ENCODE measurements at places on chromosomes 2 and 18.

DNA sequence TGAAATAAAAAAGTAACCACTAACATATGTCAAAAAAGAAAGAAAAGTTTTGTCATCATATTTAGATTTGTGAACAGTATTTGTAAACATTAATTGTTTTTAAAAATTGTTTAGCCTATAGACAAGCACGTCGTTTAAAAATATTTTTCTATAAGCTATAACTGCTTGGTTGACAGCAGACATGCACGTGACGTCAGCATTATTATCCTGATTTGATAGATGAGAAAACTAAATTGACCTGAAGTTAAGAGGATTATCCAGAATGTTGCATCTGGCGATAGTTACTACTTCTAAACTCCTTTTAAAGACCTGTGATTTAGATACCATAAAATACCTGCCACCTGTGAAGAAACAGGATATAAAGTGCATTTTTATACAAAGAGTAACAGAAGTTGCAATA is 156.9 kb upstream of the BARD1 start:
- no peak for DNase-seq

- no peak for DNase-seq
Observed at GRCh38 chr2:218755567-218756404, 26.2 kb upstream of the CYP27A1 start.

- no peak for DNase-seq
Observed at GRCh38 chr2:168772704-168773103, 29.7 kb upstream of the NOSTRIN start.

GRCh38 chr2:23760736-23761135 is 166.2 kb downstream of the ATAD2B start:
- DNase-seq = no peak

DNA sequence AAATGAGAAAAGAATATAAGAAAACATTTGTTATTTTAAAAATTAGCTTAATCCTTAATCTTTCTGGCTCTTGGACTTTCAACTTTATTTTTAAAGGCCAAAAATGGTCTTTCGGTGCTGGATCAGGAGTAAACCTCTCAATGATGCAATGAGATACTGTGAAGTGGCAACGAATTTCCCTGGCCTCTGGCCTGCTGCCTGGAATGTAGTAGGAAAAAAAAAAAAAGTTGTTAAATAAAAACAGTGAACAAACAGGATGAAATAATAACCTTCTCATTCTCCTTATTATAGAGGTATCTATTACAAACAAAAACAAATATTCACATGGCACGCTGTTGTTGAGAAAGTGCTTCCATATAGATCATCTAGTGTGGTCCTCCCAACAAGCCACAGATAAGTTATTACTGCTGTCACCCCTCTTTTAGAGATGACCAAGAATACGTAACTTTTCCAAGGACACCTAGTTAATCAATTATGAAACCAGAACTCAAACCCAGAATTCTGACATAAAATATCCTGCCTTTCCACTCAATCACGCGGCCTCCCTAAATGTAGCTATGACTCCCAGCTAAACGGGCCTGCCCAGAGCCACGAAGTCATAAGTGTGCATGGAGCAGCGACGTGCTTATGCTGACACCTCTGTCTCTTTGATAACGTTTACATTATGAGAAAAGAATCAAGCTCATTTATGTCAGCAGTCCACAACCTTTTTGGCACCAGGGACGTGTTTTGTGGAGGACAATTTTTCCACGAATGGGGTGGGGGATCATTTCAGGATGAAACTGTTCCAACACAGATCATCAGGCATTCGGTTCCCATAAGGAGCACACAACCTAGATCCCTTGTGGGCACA is 170.9 kb downstream of the BCL2 start:
- no peak for DNase-seq

DNA sequence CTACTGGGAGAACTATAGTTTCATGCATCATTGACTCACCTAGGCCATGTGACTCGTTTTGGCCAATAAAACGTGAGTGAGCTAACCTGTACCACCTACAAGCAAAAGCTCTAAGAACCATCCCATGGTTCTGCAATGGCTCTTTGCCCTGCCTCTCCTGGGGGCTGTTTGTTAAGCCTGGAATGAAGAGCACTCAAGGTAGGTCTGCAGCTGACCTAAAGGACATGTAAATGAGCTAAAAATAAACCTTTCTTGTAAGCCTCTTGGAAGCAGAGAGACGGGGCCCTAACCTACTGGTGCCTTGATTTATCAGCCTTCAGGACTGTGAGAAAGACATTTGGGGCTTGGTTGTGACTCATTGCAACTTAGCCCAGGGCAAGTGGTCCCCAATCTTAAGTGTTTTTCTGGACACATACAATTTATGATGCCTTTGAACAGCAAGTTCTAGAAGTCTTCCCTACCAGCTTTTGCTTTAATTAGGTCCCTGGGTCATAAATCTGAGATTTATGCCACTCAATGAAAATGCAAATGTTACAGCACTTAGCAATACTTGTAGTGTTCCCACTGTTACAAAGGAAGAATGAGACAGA is 107.4 kb downstream of the OSBPL6 start:
- DNase-seq = no peak

DNA sequence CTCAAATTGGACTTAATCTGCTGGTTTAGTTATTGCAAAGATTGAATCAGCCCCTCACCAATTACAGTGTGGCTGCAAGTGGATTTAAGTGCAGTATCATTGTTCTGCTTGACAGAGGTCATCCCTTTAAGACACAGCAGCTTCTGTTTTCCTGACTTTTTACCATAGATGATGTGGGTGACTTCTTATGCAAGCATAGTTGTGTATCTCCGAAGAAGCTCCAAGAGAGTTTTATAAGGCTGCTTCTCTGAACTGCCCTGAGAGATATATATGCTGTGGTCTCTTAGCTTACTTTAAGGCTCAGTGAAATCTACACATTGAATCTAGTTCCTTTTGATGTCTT is 3.5 kb downstream of the TRIB2 start:
- no peak for DNase-seq

GRCh38 chr2:42493468-42494354 is at the start of gene KCNG3:
TSS of gene KCNG3 (minus strand) at chr2:42493982. CDS start at chr2:42493501, 481 bp downstream.
- peak; percentile 32 for DNase-seq

- DNase-seq = no peak
Observed at GRCh38 chr2:216192181-216192580, 83.0 kb downstream of the XRCC5 start.

GRCh38 chr2:201164166-201164565 is 18.8 kb upstream of the CASP10 start:
- no peak for DNase-seq

DNA sequence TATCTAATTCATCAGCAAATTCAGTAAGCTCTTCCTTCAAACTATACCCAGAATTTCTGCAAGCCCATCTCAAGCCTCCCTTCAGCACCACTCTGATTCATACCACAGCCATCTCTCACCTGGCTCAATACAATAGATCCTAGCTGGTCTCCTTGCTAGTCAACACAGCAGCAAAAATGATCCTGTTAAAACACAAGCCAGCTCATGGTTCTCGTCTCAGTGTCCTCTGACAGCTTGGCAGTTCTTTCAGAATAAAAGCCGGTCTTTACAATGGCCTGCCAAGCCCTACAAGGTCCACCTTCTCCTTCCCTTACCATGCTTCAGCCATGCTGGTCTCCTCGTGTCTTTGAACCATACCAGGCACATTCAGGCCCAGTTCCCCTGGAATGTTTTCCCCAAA is 296.9 kb upstream of the RND3 start:
- no peak for DNase-seq

DNA sequence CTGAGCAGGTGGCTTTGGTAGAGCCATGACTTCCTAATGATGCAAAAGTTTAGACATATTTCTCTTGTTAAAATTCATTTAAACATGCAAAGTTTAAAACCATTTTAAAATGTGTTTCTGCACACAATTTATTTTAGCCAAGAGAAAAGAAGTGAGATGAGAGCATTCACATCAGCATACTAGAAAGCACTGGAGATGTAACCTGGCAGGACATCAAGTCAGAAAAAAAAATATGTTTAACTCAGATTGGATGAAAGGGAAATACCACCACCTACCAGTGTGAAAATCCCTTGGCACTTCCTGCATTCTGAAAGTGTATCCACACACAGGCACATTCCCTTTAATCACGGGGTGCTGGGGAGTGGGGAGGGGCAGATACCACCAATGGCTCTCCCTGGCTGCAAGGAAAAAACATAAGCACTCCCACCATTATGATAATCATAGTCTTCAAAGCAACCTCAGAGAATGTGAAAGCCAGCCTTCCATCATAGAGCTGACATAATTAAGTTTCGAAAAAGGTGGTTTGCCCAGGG is 25.0 kb downstream of the DNER start:
- DNase-seq = no peak

DNA sequence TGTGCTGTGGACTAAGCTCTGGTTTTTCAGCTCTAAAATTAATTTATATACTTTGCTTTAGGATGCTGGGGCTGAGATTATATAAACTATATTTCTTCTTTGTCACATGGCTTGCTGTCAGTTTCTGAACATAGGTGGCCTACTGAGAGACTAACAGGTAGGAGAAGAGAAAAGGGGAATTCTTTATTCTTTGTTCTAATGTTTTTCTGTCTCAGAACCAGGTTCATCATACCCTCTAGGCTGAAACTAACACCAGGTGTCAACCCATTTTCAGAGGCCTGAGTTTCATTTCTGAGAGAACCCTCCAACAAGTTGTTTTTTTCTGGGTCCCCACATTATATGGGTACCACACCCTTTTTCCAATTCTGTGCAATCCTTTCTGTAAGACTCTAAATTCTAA is 843.6 kb downstream of the TRIB2 start:
- no peak for DNase-seq

DNA sequence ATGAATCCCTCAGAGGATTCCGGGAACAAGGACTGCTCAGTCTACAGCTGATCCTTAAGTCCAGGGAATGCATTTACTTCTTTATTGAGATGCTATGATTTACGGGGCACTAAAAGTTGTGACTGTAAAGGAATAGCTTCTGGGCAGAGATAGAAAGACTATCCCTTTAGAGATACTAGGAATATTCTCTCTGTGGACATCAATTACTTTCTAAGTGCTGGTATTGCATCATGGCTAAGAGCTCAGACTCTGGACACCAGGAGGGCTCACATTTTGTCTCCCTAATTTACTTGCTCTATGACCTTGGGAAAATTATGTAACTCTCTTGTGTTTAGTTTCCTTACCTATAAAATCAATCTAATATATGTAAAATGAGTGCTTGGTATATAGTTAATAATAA is 131.4 kb downstream of the AKAIN1 start:
- DNase-seq = no peak

GRCh38 chr2:145140658-145141057 is 620.7 kb upstream of the ZEB2 start:
- DNase-seq = no peak

- DNase-seq = no peak
Observed at GRCh38 chr2:223634238-223634637, 32.1 kb upstream of the SCG2 start.

DNA sequence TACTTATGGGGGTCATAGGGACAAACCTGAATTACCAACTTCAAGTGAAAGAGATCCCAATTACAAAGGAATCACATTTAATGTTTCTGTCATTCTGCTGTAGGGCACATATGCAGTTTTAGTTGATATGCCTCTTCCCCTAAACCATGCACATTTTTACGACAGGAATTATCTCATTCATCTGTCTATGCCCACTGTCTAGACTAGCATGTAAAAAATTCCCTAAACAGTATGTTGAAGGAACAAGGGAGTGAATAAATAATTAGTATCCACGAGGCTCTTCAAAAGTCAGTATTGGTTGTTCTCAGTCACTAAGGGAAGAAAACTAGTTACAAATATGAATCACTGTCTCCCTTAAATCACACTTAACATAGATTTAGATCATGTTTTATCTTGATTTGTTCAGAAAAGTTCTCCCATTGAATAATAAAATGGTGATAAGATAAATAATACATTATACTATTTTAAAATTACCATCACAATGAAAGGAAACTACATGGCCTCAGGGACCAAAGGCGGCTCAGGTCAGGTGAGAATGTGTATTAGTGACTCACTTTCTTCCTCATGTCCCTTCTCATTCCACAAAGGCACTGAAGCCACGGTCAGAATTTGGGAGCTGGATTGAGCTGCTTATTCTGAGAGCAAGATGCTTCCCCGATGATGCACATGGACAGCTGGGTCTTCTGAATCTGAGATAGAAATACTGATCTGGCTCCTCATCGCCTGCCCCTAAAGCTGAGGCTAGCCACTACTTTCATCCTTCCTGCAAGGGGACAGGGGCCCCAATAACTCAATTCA is 29.1 kb downstream of the DYM start:
- no peak for DNase-seq

GRCh38 chr18:366466-367061 is 98.7 kb upstream of the THOC1 start:
- DNase-seq = no peak

DNA sequence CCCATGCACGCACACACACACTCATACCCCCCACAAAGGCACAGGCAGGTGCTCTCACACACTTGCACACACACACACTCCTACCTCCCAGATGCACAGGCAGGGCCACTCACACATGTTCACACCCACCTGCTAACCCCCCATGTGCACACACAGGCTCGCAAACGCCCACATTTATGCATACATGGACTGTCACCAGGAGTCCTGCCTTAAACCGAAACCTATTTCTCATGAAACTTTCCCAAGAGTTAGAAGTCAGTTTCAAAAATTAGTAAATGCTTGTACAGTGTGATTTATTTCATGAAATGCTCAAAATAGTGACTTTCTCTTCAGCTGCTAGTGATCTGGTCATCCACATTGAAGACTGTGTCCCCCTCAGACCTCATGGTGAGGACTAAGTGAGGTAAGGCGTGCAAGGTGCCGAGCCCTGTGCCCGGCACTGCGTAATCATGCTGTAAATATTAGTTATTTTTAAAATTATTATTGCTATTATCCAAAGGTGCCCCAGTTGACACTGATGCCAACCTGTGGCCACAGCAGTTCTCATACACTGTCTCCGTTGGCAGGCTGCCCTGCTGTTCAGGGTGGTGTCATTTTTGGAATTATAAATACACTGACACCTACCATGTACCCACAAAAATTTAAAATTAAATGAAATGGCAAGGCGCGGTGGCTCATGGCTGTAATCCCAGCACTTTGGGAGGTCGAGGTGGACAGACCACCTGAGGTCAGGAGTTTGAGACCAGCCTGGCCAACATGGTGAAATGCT is 12.4 kb downstream of the CNNM4 start:
- DNase-seq = no peak

- DNase-seq = no peak
Observed at GRCh38 chr2:220991972-220992371, 580.1 kb downstream of the EPHA4 start.

DNA sequence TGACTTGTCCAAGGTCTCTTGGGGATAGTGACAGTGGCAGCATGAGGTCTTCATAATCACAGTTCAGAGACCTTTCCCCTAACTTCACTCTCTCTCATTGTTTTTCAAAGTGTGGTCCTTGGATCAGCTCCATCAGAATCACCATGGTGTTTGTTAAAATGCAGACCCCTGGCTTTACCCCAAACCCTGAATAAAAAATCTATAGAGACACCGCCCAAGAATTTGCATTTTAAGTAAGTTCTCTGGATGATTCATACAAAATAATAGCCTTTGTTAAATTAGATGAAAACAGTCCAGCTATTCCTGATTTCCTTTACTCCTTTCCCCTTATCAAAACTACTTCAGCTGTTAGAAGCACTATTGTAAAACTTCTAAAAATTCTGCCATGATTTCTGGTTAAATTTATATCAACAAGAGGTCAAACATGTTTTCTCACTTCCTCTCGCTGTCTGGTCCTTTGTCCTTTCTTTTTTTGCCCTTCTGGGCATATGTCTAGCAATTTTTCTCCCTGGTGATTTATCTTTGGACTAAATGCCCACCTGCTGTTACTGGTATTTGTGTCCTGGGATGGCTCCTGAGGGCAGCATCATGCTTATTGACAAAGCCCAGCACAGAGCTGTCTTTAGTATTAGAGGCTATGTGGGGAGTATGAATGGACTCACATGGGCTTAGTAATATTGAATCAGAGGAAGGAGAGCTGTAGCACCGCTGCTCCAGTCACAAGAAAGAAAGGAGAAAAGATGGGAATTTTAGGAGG is 63.4 kb downstream of the LHCGR start:
- DNase-seq = no peak
